ENCODE measurements at places on chromosomes 1 and 21. TPM values are rescaled to one million over a fixed set of nuclear protein-coding genes. Genes with fewer than 3 reads are reported as not detected.

MX2 gene
- total RNA-seq = 2.3 TPM

DNA sequence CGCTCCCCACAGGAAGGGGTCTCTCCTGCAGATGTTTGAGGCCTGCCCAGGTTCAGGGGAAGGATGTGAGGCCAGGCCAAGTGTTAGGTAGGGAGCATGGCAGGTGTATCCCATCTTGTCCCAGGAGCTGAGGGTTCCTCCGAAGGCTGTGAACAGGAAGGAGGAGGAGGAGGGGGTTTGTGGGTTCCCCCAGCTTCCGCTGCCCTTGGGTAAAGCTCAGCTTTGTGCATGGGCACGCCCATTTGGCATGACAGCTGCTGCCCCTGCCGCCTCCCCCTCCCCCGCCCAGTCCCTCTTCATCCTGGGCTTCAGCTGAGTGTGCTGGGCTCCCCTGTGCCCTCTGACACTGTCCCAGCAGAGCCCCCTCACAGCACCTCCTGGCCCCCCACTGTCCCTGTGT lies 25.5 kb downstream of the TNFRSF8 start:
- no peaks in the 10 kb centered on the region for H3K36me3 ChIP-seq
- H3K4me3 ChIP-seq = no peak overlapping the region
- DNase-seq = no peak
- no peaks in the 10 kb centered on the region for H3K27me3 ChIP-seq
- H3K27ac ChIP-seq = no peak overlapping the region

DNA sequence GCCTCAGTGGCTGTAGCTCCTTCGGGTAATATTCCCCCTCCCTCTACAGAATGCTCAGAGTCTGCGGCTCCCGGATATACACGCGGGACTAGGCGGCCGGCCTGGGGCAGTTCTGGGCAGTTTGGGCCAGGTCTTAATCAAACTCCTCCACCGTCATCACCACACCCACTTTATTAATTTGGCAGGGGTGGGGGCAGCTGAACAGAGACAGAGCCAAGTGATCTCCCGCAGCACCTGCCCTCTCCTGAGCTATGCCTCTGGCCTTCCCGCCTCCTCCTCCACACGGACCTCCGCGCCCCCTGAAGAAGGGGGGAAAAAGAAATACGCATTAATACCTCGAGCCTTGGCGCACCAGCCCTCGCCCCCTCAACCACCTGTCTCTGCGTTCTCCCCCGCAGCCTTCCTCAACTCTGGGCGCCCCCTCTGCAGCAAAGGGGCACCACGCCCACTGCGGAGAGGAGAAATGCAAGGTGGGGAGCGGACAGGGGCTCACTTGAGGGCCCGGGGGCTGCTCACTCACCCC lies 42.6 kb downstream of the CD34 start:
- peaks cover 5% of the 10 kb centered on the region for H3K4me1 ChIP-seq
- peaks cover 16% of the 10 kb centered on the region for H3K27me3 ChIP-seq
- no peaks in the 10 kb centered on the region for H3K36me3 ChIP-seq
- peak overlapping the region; percentile 76 for H3K4me3 ChIP-seq
- DNase-seq = peak; percentile 44

GRCh38 chr1:23387494-23387893 lies 17.9 kb upstream of the ZNF436 start:
- peaks cover 11% of the 10 kb centered on the region for H3K36me3 ChIP-seq
- DNase-seq = no peak
- no peaks in the 10 kb centered on the region for H3K4me1 ChIP-seq
- H3K27ac ChIP-seq = no peak overlapping the region

- H3K27ac ChIP-seq = no peak overlapping the region
- H3K4me3 ChIP-seq = no peak overlapping the region
- DNase-seq = no peak
- H3K36me3 ChIP-seq = no peaks in the 10 kb centered on the region
- H3K4me1 ChIP-seq = no peaks in the 10 kb centered on the region
Observed at GRCh38 chr1:78229344-78229743, 183.6 kb downstream of the GIPC2 start.

- H3K4me1 ChIP-seq = no peaks in the 10 kb centered on the region
- no peaks in the 10 kb centered on the region for H3K27me3 ChIP-seq
- H3K36me3 ChIP-seq = no peaks in the 10 kb centered on the region
- no peak overlapping the region for H3K4me3 ChIP-seq
- no peak overlapping the region for H3K27ac ChIP-seq
Observed at GRCh38 chr1:41666981-41667631, 182.6 kb upstream of the EDN2 start.

- peaks cover 9% of the 10 kb centered on the region for H3K4me1 ChIP-seq
- DNase-seq = no peak
- no peaks in the 10 kb centered on the region for H3K36me3 ChIP-seq
- no peaks in the 10 kb centered on the region for H3K27me3 ChIP-seq
Observed at GRCh38 chr1:57603696-57604095, 179.8 kb upstream of the DAB1 start.

GRCh38 chr1:17466359-17466758 lies 26.9 kb upstream of the RCC2 start:
- no peaks in the 10 kb centered on the region for H3K36me3 ChIP-seq
- H3K27me3 ChIP-seq = no peaks in the 10 kb centered on the region
- no peak for DNase-seq
- no peaks in the 10 kb centered on the region for H3K4me1 ChIP-seq

- no peaks in the 10 kb centered on the region for H3K27me3 ChIP-seq
- no peak overlapping the region for H3K27ac ChIP-seq
- H3K36me3 ChIP-seq = no peaks in the 10 kb centered on the region
- no peak for DNase-seq
Observed at GRCh38 chr21:38830671-38831525, 25.2 kb downstream of the ETS2 start.

GRCh38 chr1:78561856-78562255 lies 58.4 kb upstream of the IFI44L start:
- H3K27me3 ChIP-seq = no peaks in the 10 kb centered on the region
- H3K4me1 ChIP-seq = no peaks in the 10 kb centered on the region
- peak; percentile 51 for DNase-seq
- no peak overlapping the region for H3K4me3 ChIP-seq

DNA sequence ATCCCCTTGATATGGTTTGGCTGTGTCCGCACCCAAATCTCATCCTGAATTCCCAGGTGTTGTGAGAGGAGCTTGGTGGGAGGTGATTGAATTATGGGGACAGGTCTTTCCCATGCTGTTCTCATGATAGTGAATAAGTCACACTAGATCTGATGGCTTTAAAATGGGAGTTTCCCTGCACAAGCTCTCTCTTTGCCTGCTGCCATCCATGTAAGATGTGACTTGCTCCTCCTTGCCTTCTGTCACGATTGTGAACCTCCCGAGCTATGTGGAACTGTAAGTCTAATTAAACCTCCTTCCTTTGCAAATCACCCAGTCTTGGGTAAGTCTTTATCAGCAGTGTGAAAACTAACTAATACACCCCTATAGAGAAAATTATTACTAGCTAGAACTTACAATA lies 959.5 kb upstream of the ADGRL2 start:
- no peak overlapping the region for H3K27ac ChIP-seq
- H3K27me3 ChIP-seq = no peaks in the 10 kb centered on the region
- no peak for DNase-seq
- no peaks in the 10 kb centered on the region for H3K4me1 ChIP-seq
- no peaks in the 10 kb centered on the region for H3K36me3 ChIP-seq

- H3K4me3 ChIP-seq = no peak overlapping the region
- H3K27ac ChIP-seq = no peak overlapping the region
- H3K27me3 ChIP-seq = no peaks in the 10 kb centered on the region
- H3K4me1 ChIP-seq = no peaks in the 10 kb centered on the region
- no peaks in the 10 kb centered on the region for H3K36me3 ChIP-seq
- no peak for DNase-seq
Observed at GRCh38 chr1:200174525-200175295, 147.2 kb downstream of the NR5A2 start.
